Globus pallidus (tissue), 1 donor: ENCODE measurements at places on chromosomes 7 and 10.

DNA sequence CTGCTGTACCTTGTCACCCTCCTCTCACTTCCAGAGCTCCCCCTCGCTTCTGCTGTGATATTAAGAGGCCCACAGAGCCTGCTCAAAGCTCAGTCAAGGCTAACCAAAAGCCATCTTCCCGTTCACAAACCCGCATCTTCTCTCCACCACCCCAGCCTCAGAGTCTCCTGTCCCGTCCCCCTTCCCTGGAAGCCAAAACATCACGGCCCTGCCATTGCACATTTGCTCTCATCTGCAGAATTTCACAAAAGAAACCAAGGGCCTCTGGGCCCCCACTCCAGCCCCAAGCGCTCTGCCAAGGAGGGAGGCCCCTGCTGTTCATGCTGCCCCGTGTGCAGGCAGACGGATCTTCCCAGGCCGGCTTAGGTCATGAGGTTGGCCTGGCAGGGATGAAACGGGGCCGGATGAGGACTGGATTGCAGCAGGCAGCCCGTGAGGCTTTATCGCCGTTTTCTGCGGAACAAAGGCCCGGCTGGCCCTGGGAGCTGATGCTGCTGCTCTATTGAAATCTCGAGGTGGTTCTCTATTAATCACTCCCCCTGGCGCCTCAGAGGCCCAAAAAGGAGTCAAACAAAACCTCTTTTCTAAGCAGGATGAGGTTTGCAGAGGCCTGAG lies 31.6 kb upstream of the FOXK1 start:
- peak; percentile 24 for DNase-seq

GRCh38 chr10:8311526-8312070 lies 257.1 kb downstream of the GATA3 start:
- DNase-seq, result no peak

DNA sequence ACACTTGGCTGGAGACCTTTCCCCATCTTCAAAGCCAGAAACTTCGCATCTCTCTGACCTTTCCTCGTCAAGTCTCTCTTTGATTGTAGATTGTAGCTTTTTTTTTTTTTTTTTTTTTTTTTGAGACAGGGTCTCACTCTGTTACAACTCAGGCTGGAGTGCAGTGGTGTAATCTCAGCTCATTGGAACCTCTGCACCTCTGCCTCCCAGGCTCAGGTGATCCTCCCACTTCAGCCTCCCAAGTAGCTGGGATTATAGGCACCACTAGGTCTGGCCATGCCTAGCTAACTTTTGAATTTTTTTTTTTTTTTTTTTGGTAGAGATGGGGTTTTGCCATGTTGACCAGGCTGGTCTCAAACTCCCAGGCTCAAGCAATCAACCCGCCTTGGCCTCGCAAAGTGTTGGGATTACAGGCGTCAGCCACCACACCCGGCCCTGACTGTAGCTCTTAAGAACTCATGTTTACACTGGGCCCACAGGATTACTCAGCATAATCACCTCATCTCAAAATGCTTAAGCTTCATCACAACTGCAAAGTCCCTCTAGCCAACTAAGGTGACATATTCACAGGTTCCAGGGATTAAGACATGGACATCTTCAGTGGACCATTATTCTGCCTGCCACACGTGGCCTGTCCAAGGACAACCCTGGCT lies 11.7 kb downstream of the POLL start:
- DNase-seq, result no peak

- DNase-seq, result no peak
These were observed 2.0 kb upstream of the ATRNL1 start for GRCh38 chr10:115091161-115091560.

GRCh38 chr7:132881317-132881716 lies 200.6 kb downstream of the CHCHD3 start:
- DNase-seq, result no peak

DNA sequence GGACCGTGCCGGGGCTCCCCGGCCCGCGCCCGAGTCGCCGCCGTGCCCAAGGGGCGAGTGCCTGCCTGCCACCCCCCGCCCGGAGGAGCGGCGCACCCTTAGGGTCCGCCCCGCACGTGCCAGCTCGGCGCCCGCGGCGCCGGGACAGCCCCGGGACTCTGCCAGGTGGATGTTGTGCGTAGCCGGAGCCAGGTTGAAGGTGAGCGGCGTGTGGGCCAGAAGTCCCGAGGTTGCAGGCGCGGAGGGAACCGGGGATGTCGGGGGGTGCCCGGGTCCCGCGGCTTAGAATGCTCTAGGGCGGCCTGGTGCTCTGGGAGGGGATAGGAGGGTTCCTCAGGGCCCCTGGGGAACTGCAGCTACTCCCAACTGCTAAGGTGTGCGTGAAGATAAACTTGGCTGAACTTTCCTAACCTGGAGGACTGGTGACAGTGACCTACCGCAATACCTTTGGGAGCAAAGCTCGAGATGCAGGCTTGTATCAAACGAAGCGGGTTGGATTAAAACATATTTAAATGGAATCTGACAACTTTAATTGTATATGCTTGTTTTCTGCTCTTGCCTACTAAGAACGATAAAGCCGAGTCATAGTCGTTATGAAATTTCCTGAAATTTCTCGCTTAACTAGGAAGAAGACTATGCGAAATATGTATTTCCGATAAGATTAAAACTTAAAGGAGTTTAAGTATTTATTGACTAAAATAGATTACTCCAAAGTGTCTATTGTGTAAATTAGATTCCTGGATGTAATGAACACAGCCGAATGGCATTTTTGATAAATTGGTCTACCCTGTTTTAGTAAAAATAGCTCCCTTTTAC lies at the start of gene CUX1:
CUX1 (plus strand) TSS at position 156 of the 816 bp plus-strand sequence; CDS start at position 170, 14 bp downstream.
- DNase-seq, result no peak

- no peak for DNase-seq
These were observed 261.5 kb downstream of the SNX10 start for GRCh38 chr7:26553128-26553527.

DNA sequence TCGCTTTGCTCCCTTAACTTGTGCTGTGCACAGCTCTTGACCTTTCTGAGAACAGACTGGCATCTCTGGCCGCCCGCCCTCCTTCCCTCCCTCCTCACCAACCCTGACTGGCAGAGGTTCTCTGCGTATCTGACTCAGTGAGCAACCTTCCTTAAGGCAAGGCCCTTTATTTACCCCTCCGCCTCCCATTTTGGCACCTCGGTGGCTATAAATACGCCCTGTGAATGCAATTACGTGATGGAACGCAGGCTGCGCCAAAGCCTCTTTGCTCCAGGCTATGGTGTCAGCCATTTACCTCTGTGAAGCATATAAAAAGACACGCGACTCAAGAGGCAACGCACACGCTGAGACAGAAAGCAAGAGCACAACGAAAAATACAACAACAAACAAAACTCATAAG lies 764.3 kb downstream of the SUGCT start:
- DNase-seq, result no peak

DNA sequence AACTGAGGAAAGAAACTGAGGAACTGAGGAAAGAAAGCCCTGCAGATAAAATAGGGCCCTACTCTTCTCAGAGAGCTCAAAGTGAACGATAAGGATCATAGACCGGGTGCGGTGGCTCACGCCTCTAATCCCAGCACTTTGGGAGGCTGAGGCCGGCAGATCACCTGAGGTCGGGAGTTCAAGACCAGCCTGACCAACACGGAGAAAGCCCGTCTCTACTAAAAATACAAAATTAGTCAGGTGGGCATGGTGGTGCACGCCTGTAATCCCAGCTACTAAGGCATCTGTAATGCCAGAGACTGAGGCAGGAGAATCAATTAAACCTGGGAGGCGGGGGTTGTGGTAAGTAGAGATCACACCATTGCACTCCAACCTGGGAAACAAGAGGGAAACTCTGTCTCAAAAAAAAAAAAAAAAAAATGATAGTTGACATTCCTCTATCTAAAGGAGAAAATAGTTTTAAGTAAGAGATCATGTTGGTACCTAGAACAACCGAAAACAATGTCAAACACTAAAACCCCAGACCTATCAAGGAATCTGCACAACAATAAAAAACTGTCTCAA lies 2.5 kb downstream of the MKRN1 start:
- no peak for DNase-seq

GRCh38 chr7:27873981-27874957 lies 134.3 kb downstream of the TAX1BP1 start:
- peak; percentile 72 for DNase-seq

- peak; percentile 29 for DNase-seq
These were observed 75.8 kb downstream of the C1GALT1 start for GRCh38 chr7:7257899-7258692.

DNA sequence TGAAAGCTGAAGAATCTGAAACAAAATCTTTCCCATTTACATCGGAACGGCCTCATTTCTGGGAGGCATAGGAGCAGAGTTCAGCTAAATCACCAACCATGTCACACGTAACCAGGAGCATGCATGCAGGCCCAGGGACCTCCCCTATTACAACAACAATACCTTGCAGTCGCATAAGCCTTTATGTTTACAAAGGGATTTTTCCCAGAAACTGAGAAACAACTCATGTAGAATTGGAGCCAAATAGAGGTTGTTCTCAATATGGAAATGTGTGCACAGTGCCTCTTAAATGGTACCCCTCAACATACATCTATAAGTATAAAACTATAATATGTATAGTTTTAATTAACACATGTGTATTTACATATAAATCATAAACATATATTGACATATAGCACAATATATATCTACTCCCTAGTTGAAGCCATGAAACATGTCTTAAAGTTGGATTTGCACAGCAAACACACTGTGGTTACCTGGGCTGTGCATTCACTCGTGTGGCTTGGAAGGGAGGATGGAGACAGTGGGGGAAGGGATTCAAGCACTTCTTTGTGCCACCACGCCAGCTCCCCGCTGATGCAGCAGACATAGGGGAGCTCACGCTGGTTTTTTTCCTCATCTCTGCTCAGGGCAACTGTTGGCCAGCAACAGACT lies 35.0 kb upstream of the DGKI start:
- DNase-seq, result no peak

GRCh38 chr7:118826246-118826645 lies 601.7 kb downstream of the ANKRD7 start:
- no peak for DNase-seq

GRCh38 chr7:75694638-75695399 lies 43.9 kb downstream of the HIP1 start:
- no peak for DNase-seq

GRCh38 chr10:107561136-107561650 lies 396.7 kb upstream of the SORCS1 start:
- no peak for DNase-seq

- no peak for DNase-seq
These were observed 11.5 kb downstream of the ZNF273 start for GRCh38 chr7:64914557-64914956.

GRCh38 chr7:52863652-52864051 lies 171.8 kb upstream of the POM121L12 start:
- no peak for DNase-seq

- DNase-seq, result no peak
These were observed 35.0 kb downstream of the CCDC146 start for GRCh38 chr7:77157446-77157845.

- DNase-seq, result no peak
These were observed 89.2 kb upstream of the FGL2 start for GRCh38 chr7:77288676-77289320.

GRCh38 chr7:88760136-88760515 lies 626 bp downstream of the ZNF804B start:
- DNase-seq, result no peak

DNA sequence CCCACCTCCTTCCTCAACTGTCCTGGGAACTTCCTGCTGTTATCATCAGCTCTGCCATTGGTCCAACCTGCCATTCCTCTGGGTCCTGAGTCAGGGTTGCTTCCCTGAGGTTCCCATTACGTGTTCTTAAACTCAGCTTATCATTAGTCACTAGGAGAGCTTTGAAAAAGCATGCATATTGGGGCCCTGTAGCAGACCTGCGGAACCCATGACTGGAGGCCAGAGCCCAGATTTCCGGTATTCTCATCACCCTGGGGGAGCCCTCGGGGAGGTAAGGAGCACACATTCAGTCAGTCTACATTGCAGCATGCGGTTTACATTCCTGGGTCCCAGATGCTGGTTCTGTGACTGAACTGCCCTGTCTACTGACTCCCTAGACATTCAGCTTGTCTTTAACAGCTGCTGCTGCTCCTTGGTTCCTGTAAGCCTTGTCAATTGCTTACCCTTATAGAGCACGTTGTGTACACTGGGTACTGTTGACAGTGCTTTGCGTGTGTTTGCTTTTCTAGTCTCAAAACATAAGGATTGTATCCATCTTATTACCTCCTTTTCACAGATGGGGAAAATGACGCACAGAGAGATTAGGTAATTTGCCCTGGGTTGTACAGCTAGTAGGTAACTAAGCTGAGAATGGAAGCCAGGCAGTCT lies 12.8 kb downstream of the CDHR3 start:
- no peak for DNase-seq

- no peak for DNase-seq
These were observed 336.0 kb downstream of the SUGCT start for GRCh38 chr7:40470817-40471216.

DNA sequence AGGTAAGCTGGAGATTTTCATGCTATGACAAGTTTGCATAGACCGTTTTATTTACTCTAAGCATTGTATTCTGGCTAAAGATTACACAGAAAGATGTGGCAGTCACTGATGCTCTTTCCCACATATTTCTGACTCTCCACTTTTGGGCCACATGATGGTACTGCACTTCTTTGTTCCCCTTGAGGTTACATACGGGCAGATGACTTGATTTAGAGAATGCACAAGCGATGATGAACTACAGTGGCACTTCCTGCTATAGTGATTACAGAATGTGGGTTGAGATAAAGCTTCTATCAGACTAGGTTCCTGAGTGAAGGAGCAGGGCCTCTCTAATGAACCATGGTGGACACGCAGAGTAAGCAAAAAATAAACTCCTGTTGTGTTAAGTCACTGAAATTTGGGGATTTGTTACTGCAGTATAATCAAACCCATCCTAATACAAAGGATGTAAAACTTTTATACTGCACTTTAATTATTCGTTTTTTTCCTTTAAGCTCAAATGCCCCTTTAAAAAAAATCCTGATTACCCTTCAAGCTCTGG lies 177.9 kb downstream of the TAX1BP1 start:
- no peak for DNase-seq

- no peak for DNase-seq
These were observed 43.4 kb downstream of the RAB18 start for GRCh38 chr10:27547482-27547881.

- DNase-seq, result no peak
These were observed 21.3 kb upstream of the EVX1 start for GRCh38 chr7:27221201-27221797.

DNA sequence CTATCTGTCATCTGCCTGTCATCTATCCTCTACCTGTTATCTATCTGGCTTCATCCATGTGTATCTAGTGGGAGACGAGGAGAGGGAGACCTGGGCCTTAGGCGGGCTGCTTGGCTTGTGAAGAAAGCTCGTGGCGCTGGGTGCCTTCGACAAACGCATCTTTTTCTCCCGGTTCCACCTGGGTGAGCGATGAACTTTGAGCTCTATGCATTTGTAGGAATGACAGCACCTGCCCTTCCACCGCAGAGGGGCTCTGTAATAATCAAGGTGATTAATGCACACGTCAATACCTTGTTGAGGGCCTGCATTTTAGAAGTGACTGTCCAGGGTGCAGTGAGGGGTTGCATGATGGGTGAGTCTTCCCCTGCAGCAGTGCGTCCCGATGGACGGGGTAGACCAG lies 2.6 kb upstream of the VIPR2 start:
- DNase-seq, result no peak

GRCh38 chr7:148380596-148381419 lies 209.8 kb upstream of the C7orf33 start:
- DNase-seq, result peak; percentile 42
